ENCODE measurements at places on chromosomes 6 and 20.

DNA sequence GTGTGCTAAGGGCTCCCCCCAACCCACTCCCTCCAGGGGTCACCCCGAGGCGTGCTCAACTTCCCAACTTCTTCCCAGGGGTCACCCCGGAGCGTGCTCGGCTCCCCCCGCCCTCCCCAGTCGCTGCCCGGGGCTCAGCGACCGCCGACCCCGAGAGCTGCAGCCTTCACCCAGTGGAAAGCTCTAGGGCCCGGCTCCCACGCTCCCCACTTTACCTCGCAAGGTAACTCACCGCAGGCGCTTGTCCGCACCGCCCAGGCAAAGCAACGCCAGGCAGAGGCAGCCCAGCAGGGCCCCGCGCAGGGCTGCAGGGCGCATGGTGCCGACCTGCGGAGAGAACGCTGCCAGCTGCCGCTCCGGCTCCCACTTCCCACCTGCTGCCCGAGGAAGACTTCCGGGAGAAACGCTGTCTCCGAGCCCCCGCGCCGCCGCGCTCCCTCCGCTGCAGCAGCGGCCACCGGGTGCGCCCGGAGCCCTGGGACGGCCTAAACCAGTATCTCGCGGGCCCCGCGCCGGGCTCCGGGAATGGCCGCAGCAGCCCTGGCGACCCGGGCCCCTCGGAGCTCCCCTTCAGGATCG is 396 bp downstream of the RNASET2 start:
- no peak for DNase-seq

DNA sequence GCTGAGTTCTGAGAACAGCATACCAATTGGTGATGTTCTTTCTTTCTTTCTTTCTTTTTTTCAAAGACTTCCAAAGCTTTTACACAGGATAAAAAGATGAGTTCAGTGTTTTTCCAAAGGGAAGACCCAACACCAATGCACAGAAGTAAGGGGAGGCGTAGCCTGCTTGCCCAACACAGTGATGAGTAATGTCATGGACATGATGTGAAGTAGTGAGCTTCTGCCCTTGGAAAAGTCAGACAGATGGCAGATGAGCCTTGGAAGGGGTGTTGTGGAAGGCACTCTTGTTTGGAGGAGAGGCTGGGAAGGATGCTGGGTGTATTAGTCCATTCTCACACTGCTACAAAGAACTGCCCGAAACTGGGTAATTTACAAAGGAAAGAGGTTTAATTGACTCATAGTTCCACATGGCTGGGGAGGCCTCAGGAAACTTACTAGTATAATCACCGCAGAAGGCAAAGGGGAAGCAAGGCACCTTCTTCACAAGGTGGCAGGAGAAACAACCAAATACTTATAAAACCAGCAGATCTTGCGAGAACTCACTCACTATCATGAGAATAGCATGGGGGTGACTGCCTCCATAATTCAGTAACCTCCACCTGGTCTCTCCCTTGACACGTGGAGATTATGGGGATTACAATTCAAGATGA is 12.6 kb downstream of the LRP11 start:
- DNase-seq = no peak

DNA sequence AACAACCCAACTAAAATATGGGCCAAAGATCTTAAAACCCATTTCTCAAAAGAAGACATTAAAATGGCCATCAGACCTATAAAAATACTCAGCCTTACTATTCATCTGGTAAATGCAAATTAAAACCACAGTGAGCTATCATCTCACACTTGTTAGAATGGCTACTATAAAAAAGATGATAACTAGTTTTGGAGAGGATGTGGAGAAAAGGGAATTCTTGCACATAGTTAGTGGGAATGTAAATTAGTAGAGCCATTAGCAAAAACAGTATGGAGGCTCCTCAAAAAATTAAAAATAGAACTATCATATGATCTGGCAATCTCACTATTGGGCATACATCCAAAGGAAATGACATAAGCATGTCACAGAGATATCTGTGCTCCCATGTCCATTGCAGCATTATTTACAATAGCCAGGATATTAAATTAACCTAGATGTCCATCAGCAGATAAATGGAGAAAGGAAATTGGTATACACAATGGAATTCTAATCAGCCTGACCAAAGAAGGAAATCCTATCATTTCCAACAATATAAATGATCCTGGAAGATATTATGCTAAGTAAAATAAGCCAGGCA is 2.9 kb downstream of the SIRPB1 start:
- DNase-seq = no peak

DNA sequence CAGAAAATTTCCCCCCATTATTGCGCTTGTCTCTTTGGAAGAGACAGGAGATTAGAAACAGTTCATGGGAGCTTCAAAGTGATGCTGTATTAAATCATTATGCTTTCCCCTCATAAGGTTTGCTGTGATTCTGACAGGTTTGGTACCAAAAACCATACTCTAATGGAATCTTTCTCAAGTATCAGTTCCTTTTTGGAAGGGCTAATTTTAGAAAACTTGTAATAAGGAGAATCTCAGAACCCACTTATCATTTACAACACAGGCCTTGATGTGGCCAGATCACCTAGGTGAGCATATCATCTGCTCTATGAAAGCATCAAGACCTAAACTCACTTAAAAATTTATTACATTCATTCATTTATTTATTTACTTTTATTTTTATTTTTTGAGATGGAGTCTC is 51.2 kb downstream of the TP53INP2 start:
- no peak for DNase-seq

GRCh38 chr6:146901940-146902816 is 302.0 kb upstream of the STXBP5 start:
- no peak for DNase-seq

DNA sequence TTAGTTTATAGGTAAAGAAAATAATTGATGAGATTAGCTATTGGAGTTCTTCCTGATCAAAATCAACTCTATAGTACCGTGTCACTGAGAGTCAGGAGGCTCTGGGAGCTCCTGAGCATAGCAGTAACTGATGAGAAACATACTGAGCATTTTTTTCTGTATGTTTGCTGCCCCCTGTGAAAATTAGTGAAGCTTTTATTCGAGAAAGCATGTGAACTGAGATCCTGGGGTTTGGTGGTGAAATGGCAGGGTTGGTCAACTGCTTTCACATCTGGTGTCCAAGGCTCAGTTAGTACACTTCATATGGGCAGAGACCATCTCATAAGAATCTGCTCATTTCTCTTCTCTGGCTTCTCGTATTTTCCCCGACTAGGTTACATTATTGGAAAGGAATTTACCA is 4.1 kb upstream of the ABT1 start:
- DNase-seq = no peak

DNA sequence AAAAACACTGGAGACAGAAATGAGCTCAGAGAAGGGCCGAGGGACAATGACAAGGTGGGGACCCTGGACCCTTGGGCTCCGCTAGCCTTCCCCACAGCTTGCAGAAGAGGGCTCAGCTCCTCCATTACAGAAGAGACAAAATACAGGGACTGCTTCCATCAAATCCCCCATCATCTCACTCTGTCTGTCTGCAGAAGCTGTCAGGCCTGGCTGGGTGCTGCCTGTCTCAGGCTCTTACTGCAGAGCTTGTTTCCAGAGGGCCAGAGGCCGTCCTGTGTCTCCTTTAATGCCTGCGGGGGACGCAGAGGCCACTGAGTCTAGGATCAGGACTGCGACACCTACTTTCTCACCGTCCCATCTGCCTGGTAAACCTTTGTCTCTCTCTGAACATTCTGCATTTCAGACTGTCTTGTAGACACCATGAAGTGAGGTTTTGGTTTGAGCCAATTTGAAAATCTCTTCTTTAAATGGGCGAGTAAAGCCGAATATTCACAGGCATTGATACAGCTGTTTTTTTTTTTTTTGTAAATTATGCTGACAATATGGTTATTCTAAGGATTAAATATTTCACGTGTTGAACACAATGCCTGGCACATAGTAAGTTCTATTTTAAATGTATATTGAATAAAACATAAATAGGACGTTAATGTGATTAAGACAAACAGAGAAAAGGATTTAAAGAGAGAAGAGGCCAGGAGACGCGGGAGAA is 28.3 kb downstream of the RNASET2 start:
- no peak for DNase-seq

DNA sequence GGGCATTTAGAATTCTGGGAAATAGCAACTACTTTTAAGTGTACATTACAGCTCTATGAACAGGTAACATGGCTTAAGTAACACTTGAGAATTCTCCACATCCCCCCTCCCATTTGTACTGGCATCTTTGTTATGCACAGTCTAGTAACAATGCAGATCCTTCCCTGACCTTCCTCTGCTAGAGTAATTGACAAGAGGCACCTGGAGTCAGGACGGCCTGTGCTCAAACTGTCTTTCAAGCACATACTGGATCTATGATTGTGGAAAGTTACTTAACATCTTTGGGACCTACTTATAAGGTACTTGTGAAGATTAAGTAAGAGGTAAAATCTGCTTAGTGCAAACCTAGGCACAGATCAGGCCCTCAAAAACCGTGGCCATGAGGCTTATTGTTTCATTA is 21.9 kb upstream of the GSTA3 start:
- no peak for DNase-seq

- no peak for DNase-seq
Observed at GRCh38 chr6:125194941-125195340, 41.4 kb downstream of the TPD52L1 start.

DNA sequence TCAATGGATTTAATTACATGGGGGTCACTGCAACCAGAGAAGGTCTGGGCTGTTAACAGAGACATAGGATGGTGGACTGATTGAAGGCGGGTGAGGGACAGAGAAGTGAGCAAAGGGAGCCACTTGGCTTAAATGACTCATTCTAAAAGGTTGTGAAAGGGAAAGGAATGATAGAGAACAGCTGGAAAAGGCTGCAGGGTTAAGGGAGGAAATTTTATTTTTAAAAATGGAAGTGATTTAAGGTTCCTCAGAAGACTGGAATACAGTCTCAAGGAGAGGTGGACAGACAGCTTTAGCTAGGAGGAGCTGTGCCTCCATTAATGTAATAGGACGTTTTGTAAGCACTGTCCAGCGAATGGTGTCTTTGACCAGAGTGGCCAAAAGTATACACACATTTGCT is 46.7 kb downstream of the RGS17 start:
- no peak for DNase-seq

DNA sequence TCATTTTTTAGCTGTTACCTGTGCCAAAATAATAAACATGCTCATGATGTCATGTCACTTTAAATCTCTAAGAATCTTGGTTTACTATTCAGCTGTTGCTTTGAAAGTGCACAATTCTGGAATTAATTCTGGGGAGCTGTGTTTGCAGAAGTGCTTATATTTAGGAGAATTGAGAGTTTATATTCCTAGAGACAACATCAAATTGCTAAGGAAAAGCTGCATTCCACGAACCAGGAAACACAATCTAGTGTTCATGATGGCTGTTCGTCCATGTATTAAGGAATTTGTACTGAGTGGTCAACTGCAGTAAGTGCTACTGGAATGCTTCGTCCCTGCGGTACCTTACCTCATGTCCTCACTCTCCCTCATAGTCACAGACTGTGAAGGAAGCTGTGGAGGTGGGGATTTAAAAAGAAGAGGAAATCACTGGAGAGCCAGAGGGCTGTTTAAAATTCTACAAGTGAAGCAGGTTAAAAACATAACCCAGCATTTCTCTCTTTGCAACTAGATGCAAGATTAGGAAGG is 161.0 kb downstream of the TRMT11 start:
- no peak for DNase-seq

DNA sequence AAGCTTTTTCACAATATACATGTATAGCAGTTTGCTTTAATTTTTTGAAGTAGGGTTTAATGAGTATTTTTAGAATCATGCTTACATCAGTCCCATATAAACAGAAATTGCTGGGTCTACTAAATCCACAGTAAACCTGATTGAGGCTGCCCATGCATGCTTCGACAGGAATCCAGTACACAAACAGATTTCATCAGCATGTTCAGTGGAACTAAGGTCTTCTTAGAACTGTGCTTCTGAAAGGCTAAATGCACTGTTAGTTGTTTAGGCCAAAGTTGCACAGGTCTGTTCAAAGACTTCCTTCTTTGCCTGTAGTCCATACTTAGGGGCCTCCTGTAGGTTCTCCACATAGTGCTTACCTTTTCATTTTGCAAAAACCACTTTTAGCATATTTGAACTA is 42.5 kb upstream of the THBS2 start:
- DNase-seq = no peak

DNA sequence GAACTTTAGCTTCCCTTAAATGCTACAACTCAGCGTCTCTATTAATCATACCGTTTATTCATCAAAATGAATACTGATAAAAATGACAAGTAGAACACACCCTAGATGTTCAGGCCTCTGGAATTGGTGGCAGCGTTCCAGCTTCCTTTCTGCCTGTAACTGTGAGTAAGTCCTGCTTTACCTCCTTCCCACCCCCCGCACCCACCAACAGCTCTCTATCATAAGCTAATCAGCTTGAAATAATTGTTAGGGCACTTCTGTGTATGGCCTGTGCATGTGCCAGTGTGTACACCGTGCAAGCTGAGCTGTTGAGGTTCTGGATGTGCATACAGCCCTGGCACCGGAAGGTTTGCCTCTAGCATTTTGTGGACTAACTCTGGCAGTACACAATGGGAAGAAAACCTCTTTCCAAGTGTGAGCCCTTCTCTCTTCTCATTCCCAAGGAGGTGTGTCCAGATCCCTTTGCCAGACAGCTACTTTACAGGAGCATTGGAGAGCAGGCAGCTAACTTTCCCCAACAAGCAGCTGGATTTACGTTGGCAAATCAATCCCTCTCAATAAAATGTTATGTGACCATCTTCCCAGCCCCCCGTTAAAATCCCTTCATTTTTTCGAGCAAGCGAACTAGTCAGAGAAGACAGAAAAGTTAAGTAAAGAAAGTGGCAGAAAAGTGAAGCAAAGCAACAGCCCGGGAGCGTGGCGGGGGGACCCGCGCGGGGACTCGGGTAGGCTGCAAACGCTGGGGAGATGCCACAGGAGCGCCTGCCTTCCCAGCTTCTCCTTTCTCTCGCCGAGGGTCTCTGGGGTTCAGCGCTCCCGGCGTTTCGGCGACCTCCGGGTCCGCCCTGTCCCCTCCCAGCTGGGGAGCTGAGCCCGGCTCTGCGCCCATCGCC is 803 bp upstream of the ADGRG6 start:
- no peak for DNase-seq

GRCh38 chr20:2507875-2508630 is 662 bp downstream of the ZNF343 start:
- DNase-seq = no peak

- no peak for DNase-seq
Observed at GRCh38 chr6:75824160-75824559, 75.1 kb downstream of the MYO6 start.

DNA sequence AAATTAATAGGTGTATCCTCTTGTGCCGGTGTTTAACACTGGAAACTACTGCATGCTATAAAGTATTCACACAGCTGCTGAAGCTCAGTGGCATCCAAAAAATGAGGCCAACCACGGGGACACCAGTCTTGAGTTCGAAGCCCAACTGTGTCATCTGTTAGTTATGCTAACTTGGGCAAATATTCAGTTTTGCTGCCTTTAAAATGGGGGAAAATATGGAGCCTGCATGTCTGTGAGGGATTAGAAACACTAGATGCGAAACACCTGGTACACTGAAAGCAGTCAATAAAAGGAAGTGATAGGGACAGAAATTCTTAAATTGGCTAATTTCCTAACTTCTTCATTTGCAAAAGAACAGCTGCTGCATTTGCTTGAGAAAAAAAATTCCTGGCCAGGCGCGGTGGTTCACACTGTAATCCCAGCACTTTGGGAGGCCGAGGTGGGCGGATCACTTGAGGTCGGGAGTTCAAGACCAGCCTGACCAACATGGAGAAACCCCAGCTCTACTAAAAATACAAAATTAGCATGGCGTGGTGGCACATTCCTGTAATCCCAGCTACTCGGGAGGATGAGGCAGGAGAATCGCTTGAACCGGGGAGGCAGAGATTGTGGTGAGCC is 36.6 kb upstream of the MLIP start:
- DNase-seq = no peak

- DNase-seq = no peak
Observed at GRCh38 chr6:24060982-24061754, 64.8 kb upstream of the NRSN1 start.

GRCh38 chr20:39010496-39010895 is 48.4 kb downstream of the DHX35 start:
- DNase-seq = no peak

Measured in hippocampal formation (tissue), 2 donors.